PC-9 (cell line): ENCODE measurements at places on chromosomes 6 and 20.

DNA sequence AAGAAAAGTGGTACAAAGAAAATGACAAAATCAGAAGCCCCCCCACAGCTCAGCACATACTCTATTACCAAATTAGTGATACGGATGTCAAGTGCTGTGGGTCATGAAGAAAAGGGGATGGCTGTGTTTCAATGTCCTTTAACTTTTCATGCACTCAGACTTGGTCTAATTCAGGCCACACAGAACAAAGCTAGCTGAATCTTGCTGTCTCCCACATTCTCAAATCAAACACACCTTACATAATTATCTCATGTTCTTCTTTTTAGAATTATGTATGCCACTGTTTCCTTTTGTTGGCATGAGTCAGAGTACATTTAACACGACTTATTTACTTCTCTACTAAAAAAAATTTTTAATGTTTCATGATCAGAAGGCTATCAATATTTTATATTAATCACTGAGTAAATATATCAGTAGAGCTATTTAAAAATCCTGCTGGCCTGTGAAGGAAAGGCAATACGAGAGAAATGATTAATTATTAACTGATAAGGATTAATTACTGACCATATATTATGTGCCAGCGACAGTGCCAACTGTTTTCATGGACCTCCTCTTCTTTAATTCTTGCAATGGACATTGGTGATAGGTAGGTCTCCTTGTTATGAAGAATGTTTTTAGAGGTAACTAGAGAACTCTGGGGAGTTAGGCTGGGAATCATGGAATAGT, 596.5 kb upstream of the AGPAT4 start:
- no peak for DNase-seq

GRCh38 chr6:154960854-154961530, 34.1 kb upstream of the TIAM2 start:
- no peak for DNase-seq

- DNase-seq: no peak
Measured at GRCh38 chr6:82353848-82354247, 9.8 kb upstream of the TPBG start.

- DNase-seq: no peak
Measured at GRCh38 chr20:63618291-63618980, 8.5 kb downstream of the GMEB2 start.

- DNase-seq: peak; percentile 97
Measured at GRCh38 chr6:47701363-47701762, 3.0 kb downstream of the ADGRF4 start.

- DNase-seq: no peak
Measured at GRCh38 chr6:136525586-136526195, 24.5 kb downstream of the MAP7 start.

GRCh38 chr6:154513601-154514320, 3.3 kb upstream of the CNKSR3 start:
- no peak for DNase-seq

- no peak for DNase-seq
Measured at GRCh38 chr6:35318196-35319171, 20.9 kb downstream of the DEF6 start.

- no peak for DNase-seq
Measured at GRCh38 chr6:78465059-78465634, 402.2 kb upstream of the IRAK1BP1 start.

DNA sequence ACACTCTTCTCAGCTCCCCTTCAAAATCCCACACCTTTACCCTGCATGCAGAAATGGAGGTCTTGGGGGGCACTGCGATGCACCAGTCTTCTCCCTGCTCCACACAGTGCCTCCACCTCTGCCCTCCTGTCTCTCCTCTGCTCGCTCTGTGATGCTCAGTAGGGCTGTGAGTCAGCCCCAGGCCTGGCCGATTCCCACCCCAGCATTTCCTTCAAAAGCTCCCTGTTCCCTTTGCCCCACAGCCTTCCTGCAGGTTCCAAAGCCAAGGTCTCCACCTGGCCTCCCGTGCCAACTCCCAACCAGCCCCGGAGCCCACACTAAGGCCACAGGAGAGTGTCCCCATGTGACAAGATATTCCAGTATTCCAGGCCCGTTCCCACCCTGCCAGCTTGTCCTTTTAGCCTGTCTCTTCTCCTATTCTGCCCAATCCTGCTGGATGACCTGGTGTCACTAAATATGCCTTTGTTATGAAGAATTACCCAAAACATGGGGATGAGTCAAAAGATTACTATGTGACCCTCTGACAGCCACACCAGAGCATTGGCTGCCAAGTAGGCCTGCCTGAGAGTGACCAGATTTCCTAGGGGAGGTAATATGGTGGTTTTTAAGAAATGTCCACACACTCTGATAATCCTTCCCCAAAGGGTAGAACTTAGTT, 118.9 kb upstream of the NXT1 start:
- peak; percentile 79 for DNase-seq
